Urinary bladder (tissue), 4 donors: ENCODE measurements at places on chromosomes 7 and 10. TPM values are rescaled to one million over a fixed set of nuclear protein-coding genes. Genes with fewer than 3 reads are reported as not detected.

Gene PIP
- total RNA-seq = not detected

Gene UNCX
- not detected for total RNA-seq

Gene RBP3
- not detected for total RNA-seq

Gene BMPER
- 18.9 TPM for total RNA-seq

Gene STN1
- total RNA-seq = 18.3 TPM

Gene SPAM1
- total RNA-seq = not detected
